ENCODE measurements at places on chromosomes 13 and 19.

DNA sequence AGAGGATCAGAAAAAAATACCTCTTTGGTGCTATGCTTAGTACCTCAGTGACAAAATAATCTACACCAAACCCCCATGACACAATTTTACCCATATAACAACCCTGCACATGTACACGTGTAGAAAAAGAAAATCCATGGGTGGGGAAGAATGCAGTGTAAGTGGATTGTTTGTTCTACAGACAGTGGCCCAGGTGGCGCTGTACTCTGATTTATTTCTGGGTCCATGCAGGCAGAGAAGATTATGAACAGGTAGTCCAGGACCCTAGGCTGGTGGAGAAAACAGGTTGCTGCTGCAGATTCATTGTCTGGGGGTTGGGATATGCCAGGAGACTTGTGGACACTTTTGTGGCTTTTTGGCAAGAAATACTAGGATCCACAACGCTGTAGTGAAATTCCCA, 9.1 kb downstream of the ZNF100 start:
- no peak for DNase-seq

DNA sequence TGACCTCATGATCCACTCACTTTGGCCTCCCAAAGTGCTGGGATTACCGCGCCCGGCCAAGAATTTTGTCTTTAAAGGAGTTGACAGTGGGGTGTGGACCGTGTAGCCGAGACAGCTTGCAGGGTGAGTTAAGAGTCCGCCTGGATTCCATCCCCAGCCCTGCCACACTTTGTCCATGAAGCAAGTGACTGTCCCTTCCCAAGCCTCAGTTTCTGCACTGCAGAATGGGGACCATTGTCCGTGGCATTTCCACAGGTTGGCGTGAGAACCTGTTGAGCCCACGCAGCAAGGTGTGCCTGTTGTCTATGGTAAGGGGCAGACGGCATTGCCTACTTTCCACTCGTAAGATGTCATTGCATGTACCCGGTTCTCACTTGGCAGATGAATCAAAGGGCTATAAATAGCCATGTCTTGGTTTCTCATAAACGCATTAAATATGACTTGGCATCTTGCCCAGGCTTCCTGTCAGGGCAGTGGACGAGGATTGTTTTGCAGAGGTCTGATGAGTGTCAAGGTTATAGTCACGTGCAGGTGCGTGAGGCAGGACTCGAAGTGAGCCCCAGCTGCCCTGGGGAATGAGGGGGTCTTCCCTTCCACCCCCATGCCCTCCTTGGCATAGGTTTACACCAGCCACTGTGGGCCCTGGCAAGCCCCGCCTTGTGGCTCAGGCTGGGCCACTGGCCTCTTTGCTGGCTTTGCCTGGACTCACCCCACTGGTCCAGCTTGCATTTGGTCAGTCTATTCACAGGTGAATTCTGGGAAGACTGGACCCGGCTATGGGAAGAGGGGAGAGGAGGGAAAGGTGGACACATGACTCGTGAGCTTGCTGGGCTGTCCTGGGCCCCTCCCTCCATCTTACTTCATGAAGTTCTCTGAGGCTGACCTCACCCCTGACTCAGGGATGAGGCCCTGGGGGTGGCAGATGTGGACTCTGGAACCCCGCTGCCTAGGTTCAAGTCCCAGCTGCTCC, 14.6 kb downstream of the FAM187B start:
- DNase-seq: peak; percentile 76

DNA sequence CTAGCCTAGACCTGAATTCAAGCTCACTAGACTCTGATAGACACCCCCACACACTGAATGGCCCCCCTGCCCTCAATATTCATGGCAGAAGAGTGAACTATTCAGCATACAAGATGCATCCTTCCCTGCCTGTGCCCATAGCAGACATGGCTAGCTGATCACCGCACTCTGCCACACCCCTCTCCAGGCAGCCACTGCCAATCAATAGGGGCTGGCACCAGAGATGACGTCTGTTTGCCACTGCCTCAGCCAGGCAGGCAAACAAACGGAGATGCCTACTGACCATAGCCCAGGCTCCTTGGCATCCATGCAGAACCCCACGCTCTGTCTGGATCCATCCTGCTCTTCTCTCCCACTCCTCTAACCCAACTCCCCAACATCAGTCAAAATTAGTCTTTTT, 13.8 kb upstream of the NPAS1 start:
- no peak for DNase-seq

DNA sequence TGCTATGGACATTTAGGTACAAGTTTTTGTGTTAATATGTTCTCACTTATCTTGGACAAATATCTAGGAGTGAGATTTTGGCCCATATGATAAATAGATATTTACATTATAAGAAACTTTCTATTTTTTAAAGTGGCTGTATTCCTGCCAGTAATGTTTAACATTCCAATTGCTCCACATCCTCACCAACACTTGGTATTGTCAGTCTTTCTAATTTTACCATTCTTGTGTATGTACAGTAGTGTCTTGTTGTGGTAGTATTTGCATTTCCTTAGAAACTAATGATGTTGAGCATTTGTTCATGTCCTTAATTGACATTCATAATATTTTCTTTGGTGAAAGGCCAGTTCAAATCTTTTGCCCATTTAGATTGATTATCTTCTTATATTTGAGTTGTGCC, 171.4 kb upstream of the TSHZ3 start:
- DNase-seq: no peak

- no peak for DNase-seq
Observed at GRCh38 chr13:21461131-21461530, 2.0 kb upstream of the ZDHHC20 start.

DNA sequence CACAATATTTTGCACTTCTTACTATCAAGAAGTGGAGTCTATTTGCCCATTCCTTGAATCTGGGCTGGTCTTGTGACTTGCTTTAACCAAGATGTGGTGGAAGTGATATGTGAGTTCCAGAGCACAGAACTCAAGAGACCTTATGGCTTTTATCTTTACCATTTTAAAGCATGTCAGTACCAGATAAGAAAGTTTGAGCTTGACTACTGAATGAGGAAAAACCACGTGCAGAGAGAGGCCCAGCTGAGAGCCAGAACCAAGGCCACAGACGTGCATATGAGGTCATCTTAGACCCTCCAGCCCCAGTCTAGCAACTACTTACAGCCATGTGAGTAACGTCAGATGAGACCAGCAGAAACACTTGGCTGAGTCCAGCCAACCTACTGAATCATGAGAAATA, 6.3 kb upstream of the CDK8 start:
- no peak for DNase-seq

DNA sequence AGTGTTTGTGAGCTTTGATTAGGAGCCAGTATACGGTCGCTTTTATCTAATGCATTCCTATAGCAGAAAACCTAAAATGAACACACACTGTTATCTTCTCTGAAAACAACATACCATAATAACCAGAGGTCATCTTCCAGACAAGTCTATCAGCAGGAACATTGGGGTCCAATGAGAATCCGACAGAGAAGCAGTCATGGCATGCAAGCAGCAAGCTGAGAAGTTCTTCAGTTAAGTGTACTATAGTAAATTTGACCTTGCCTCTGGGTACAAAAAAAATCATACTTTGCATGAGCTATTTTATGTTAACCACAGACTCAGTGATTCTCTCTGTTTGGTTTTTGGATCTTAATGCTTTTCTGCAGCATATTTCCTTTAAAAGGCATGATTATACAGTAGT, 1505.1 kb downstream of the PCDH9 start:
- no peak for DNase-seq

Data from NCI-H748 treated with DMSO at 0.1 percent for 48 hours (cell line).